Activated CD8-positive, alpha-beta T cell treated with anti-CD3 and anti-CD28 coated beads, Interleukin-2, amount 10 ng/mL, durations not matched to agents 7 days and 5 days (primary cell): ENCODE measurements at places on chromosomes 5 and 9. TPM values are rescaled to one million over a fixed set of nuclear protein-coding genes. Genes with fewer than 3 reads are reported as not detected.

DNA sequence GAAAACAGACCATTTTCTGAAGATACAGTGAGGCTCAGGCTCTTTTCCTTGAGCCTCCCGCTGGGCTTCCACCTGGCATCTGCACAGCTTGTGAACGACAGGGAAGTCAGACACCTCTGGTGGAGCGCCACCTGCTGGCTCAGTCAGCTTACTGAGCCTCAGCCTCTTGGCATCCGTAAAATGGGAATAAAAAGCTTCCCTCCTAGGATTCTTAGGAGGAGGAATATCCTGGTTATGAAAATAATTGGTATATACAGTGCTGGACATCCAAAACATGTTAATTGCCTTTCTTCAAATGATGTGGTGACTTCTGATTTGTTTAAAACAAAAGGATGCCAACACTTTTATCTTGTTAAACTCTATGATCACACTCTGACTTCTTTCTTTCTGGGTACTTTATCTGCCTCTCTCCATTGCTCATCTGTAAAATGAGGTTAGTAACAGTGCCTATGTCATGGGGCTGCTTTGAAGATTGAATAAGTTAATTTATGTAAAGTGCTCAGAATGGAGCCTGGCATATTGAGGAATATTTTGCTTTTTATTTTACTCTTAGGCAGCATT is 67.5 kb downstream of the MAMDC2 start:
- DNase-seq, result peak; percentile 66

DNA sequence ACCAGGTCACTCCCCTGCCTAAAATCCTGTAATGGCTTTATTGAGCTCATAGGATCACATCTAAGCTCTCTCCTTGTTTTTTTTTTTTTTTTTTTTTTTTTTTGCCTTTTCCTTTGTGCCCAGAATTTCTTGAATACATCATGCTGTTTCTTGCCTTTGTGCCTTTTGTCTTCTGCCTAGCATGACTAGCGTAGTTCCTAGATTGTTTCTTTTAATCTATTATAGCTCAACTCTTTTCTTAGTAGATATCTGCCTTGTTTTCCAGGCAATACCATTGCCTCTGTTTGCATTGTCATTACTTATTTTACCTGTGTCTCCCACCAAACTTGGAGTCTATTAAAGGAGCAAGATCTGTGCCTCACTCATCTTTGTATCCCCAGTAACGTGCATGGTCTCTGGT is 106.1 kb upstream of the C9orf72 start:
- no peak for DNase-seq

GRCh38 chr5:107129051-107129450 is 541.7 kb downstream of the EFNA5 start:
- no peak for DNase-seq

The NMUR2 gene
- not detected for total RNA-seq

The TXNDC8 gene
- not detected for total RNA-seq

- peak; percentile 40 for DNase-seq
Measured at GRCh38 chr9:127972236-127972871, 8.4 kb downstream of the EEIG1 start.

GRCh38 chr5:31911291-31912265 is 262.5 kb downstream of the GOLPH3 start:
- DNase-seq, result no peak

The FREM1 gene
- total RNA-seq, result not detected

The KCNT1 gene
- total RNA-seq, result not detected

The TMEM252 gene
- total RNA-seq, result not detected

The STPG3 gene
- not detected for total RNA-seq
